GM12878 (cell line): ENCODE measurements at places on chromosomes 13 and 19.

DNA sequence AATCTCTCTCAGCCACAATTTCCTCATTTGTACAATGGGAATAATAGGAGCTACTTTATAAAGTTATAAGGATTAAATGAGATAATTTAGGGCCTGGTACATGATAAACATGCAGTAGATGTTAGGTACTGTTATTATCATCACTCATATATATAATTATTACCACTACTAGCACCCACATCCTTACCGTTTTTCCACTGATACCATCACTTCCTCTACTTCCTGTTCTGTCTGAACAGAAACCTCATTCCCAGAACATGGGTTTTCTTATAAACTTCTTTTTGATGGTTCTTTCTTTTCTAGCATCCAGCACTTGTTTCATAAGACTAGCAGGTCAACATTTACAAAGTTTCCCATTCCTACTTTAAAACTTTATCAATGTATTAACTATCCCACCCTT is 6.3 kb downstream of the CDADC1 start:
- DNase-seq, result no peak

- DNase-seq, result no peak
Measured at GRCh38 chr19:53958823-53959757, 3.6 kb upstream of the CACNG8 start.

GRCh38 chr19:55809381-55810058 is 22.3 kb downstream of the NLRP11 start:
- DNase-seq, result no peak

GRCh38 chr13:99191900-99192399 is 8.7 kb upstream of the UBAC2 start:
- no peak for DNase-seq

GRCh38 chr19:48659768-48660167 is 13.0 kb downstream of the NTN5 start:
- DNase-seq, result no peak
